Globus pallidus (tissue), 1 donor: ENCODE measurements at places on chromosomes 7 and 10.
A peak's percentile ranks its signal among the peaks of the same experiment; 100 is the strongest.

- no peak for DNase-seq
These were observed 144.5 kb downstream of the ADCY1 start for GRCh38 chr7:45718464-45719330.

DNA sequence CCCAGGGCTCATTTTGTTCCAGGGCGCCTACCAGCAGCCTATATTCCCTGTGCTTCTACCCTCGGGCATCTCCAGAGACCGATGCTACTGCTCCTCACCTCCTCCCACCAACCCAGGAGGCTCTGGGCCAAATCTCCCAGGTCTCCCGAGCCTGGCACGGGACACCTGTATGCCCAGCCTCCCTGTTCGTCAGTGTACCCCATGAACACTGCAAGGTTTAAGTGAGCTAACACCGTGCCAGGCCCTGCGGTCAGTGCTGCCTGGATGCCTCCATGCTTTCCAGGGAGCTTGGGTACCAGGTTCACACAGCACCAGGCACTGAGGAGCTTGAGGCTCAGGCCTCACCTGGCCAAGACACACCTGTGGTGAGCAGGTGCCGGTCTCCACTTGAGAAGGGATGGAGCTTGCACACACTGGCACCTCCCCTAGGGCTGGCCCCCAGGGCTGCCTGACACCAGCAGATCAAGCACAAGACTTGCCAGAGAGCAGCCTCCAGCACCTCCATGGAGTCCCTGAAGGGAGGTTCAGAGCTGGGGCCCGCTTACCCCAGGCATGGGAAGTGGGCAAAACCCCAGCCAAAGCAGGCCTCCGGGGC is 80.3 kb downstream of the FAM53B start:
- no peak for DNase-seq

GRCh38 chr10:38010119-38010903 is at the start of gene ZNF33A:
ZNF33A (plus strand) TSS chr10:38010675; CDS start chr10:38012342, 1,667 bp downstream.
- peak; percentile 89 for DNase-seq

DNA sequence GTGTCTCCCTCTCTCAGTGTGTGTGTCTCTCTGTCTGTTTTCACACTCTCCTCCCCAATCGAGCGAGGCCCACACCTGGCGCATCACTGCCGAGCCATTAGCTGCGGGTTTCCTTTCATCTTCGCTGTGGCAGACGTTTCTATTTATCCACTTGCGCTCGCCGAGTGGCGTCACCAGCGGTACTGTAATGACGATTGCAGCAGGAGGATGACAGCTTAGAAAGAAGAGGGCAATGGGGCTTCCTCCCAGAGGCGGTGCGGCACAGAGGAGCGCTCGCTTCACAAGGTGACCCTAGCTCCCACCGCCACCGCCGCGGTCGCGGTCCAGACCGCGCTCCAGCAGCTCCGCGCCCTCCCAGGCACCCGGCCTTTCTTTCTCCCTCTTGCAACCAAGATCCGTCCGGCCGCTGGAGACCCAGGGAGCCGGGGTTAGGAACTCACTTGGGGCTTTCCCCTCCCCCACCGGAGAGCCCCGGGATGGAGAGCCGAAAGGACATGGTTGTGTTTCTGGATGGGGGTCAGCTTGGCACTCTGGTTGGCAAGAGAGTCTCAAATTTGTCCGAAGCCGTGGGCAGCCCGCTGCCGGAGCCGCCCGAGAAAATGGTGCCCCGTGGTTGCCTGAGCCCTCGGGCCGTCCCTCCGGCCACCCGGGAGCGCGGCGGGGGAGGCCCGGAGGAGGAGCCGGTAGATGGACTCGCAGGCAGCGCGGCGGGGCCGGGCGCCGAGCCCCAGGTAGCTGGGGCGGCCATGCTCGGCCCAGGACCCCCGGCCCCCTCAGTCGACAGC is at the start of gene EVX1:
EVX1 (plus strand) TSS at position 248 of the 785 bp plus-strand sequence; CDS start at position 477, 229 bp downstream.
- DNase-seq, result no peak

DNA sequence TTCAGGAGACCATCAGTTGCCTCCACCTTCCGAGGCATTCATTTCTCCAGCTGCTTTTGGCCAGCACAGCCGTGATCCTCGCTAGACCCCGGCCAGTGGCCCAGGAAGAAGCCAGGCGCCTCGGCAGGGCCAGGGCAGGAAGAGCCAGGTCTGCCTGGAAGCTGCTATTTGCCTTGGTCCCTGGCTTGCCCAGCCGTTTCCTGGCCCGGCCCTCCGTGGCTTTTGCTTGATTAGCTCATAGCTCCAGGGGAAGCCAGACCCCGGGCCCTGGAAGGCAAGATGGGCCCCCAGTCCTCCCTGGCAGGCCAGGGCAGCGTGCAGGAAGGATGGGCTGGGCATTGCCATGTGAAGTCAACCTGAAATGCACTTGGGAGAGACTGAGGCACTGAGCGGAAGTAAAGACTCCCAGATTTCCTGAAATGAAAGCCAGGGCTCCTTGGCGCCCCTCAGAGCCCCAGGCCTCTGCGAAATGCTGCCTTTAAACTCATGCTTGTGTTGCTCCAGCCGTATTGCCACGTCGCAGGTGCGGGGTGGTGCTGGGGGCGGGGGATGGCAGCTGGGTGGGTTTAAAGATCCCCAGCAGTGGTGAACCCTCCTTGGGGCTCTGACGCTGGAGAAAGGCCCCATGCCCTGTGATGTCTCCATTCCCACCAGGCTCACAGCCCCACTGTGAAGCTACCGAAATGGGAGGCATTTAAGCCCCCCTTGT is 160.6 kb downstream of the GRK5 start:
- no peak for DNase-seq

DNA sequence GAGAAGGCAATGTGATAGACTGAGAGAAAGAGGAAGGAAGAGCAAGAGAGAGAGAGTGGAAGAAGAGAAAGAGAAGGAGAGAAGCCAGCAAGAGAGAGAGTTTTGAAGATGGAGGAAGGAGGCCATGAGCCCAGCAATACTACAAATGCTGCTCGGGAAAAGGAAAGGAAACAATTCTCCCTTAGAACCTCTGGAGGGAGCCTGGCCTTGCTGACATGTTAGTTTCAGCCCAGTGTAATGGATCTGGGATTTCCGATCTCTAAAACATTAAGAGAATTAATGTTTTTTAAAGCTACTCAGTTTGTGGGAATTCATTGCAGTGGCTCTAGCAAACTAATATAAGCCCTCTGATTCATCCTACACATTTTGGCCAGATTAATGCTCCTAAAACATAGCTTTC is 206.8 kb upstream of the MTPN start:
- peak; percentile 1 for DNase-seq

- DNase-seq, result no peak
These were observed 185.0 kb downstream of the TCERG1L start for GRCh38 chr10:131126321-131127137.

GRCh38 chr7:7867846-7868571 is 100.6 kb upstream of the GLCCI1 start:
- DNase-seq, result peak; percentile 59

DNA sequence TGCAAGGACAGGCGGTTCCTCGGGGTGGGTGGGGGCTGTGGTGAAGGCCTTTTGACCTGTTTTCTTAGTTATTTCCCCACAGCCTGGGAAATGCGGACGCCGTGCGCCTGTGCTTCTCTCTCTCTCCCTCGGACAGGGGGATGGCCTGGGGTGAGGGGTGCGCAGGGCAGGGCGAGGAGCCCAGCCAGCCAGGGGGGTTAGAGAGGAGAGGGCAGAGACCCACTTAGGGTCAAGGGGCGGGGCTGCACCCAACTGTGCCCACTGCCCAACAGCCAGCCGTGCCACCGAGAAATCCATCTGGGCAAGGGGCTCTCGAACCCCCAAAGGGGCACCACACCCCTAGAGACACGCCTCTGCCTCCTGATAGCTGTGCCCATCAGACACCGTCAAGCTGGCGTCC is 53.8 kb downstream of the DPYSL4 start:
- no peak for DNase-seq

- no peak for DNase-seq
These were observed 39.1 kb upstream of the ANAPC16 start for GRCh38 chr10:72176701-72177100.

- DNase-seq, result no peak
These were observed 126.2 kb downstream of the KLF6 start for GRCh38 chr10:3658766-3659165.

DNA sequence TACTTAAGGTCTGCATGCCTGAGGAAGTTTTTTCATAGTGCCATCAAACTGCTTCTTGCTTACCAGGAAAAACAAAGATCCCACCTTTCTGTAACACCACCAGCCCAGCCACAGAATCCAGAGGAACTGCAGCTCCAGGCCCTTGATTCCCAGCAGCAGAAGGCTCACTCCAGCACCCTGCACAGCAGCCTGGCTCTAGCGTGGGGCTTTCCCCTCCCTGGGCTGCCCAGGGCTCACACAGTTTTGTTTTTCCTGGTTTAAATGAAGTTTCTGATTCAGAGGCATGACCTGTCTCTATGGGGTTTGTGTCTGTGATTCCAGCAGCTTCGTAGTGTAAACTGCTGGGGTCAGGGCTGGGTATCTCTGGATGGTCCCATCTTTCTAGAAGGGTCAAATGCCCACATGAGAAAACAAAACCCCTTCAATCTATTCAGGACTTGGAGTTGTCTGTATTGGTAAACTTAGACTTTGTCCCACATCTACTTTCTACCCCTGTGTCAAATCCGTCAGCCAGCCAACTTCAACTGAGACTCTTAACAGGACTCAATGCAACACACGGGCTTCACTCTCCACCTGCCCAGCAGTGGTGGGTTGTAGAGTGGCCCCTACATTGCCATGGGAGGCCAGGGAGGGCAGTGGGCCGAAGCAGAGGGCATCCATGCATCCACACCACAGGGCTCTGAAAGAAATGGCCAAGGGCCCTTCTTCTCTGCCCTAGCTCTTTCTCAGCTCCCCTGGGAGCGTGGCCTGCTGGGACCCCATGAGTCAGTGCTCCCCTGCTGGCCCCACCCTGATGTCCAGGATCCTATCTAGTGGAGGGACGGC is 73.6 kb downstream of the ATXN7L1 start:
- no peak for DNase-seq

DNA sequence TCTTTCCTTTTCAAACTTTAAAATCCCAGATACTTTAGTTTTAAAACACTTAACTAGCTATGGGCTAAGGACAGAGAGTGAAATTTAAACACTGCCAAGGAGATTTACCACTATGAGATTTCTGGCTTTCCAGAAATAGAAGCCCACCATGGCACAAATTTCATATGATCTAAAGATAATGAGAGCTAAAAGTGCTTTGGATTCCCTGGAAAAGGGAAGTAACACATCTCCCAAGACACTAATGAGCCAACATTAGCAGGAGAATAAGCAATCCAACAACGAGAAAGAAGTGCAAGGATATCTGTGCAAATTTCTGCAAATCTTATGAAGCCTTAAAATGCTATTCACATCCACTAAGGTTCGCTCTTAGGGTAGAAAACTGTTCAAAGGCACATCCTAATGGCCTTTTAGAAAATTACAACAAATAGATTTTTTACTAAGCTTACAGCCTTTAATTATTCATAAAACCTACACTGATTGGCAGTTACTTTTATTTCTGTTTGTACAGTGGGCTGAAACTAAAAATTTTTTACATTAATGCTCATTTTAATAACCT is 100.3 kb downstream of the RAPGEF5 start:
- peak; percentile 80 for DNase-seq

GRCh38 chr7:80641548-80641947 is 3.1 kb downstream of the CD36 start:
- no peak for DNase-seq

- DNase-seq, result no peak
These were observed 570 bp downstream of the TBC1D12 start for GRCh38 chr10:94402843-94403379.

DNA sequence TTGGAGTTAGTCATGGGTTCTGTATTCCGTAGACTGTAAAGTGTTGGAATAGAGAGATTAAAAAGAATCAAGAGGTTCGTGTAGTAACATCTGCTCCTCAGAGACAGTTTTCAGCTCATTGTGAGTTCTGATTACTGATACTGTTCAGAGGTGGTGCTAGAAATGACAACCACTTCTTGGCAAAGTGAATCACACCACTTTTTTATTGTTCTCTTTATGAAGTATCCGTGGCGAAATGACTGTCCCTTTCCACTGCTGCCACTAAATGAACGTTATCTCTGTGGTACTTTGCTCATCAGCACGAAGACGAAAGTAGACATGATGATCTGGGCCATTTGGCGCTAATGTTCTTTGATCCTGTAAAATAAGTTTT is 860 bp downstream of the RPP30 start:
- DNase-seq, result no peak

DNA sequence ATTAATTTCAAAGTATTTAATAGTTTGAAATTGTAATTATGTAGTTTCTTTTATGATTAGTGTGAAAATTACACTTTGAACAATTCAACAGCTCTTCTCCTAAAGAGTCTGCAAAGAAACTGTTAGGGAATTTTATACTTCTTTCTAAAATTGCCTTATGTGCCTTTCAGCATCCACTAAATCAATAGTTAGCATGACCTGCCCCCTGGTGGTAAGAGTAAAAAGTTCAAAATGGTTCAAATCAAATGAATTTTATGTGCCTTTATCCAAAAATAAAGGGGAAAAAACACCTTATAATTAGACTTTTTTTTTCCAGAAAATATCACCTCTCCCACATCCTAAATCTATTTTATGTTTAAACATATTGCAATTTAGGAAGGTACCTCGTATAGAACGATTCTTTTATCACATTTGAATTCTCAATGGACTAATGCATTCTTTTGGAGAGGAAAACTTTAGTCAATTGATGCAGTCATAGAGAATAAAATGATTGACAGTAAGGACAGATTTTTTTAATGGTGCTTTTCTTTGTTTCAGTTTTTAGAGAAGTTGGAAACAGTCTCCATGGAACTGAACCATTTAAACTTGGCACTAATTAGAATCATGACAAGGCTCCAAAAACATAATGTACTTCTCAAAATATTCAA is 163.7 kb downstream of the SEMA3D start:
- peak; percentile 47 for DNase-seq

DNA sequence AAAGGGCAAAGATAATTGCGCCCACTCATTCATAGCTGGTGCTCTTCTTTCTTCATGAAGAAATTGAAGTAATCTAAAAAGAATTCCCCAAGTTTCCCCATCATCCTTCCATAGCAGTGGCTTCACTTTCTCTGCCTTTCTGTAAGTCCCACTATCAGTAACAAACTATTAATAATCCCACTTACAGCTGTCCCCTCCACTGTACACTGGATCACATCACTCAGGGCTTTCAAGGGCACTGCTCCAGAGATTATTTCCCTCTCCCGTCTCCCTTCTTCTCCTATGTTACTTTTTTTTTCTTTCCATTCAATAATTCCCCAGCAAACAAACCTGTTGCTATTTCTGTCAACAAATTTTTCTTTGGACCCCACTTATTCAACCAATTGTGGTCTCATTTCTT is 16.2 kb downstream of the DNAJB9 start:
- no peak for DNase-seq

GRCh38 chr7:139762886-139763285 is 14.9 kb downstream of the HIPK2 start:
- no peak for DNase-seq

GRCh38 chr7:126140858-126141466 is 1111.8 kb downstream of the GRM8 start:
- no peak for DNase-seq

GRCh38 chr7:5470167-5470532 is 46.5 kb upstream of the TNRC18 start:
- no peak for DNase-seq

GRCh38 chr7:80432166-80432565 is 79.7 kb downstream of the GNAT3 start:
- DNase-seq, result no peak

- DNase-seq, result no peak
These were observed 114.6 kb downstream of the PDE1C start for GRCh38 chr7:31955641-31956040.

GRCh38 chr10:114876169-114876568 is 54.6 kb downstream of the FHIP2A start:
- DNase-seq, result no peak
